Suppressor macrophage treated with lipopolysaccharide for 1 hour (primary cell): ENCODE measurements at places on chromosomes 11 and 22.
A peak's percentile ranks its signal among the peaks of the same experiment; 100 is the strongest.

DNA sequence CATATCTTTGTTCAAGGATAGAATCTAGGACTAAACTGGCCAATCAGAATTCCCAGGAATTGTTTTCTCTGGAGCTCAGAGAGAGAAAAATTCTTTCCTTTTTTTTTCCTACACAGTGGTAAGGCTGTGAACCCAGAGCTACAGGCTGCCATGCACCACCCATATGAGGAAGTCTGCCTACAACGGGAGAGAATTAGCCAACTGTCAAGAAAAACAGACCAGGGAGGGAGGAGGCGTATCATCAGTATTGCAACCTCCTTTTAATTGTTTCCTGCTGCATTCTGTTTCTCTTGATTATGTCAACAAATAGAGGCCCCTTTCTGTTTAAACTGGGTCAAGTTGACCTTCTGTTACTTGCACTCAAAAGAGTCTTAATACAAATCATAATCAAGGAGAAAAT lies 176.5 kb upstream of the UBASH3B start:
- peak; percentile 22 for DNase-seq

- no peak for DNase-seq
Measured at GRCh38 chr22:42907404-42908373, 50.6 kb upstream of the ARFGAP3 start.

DNA sequence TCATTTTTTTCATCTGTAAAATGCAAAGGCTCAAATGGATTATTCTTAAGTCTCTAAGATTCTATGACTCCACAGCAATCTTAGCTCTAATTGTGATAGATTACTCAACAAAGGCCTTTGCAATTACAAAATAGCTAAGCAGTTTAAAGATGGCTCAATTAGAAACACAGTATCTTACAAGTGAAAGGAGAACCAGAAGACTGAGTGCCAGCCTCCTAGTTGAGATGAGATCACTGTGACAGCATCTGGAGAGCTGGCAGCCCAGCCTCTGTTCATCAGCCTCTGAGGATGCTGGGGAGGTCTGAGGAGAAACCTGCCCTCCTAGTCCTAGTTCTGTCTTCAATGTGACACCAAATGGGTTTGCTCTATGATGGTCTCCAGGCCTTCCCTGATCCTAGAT lies 158.4 kb upstream of the NARS2 start:
- peak; percentile 38 for DNase-seq

GRCh38 chr11:32870676-32871075 lies 21.9 kb upstream of the QSER1 start:
- DNase-seq = peak; percentile 5

- peak; percentile 55 for DNase-seq
Measured at GRCh38 chr11:111996129-111996528, 29.1 kb upstream of the DLAT start.
